Tibial artery (tissue), 4 donors: ENCODE measurements at places on chromosomes 11 and 22.

GRCh38 chr22:24810043-24810749, 4.2 kb downstream of the SGSM1 start:
- peak; percentile 90 for DNase-seq

DNA sequence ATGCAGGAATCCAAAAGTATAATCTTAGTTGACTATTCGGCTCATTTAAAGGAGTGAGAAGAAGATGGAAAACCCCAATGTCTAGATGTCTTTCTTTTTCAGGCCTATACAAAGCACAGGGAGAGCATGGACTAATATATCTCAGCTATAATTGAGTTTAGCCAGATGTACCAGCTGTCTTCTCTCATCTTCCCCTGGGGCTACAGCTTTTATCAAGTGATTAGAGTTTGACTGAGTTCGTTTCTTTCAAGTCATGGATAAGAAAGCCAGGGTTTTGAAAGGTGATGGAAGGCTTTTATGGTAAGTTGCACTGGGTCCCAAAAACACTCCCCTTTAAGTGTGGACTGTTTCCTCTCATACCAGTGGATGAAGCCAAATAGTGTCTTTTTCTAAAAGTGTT, 1172.8 kb upstream of the TENM4 start:
- no peak for DNase-seq

DNA sequence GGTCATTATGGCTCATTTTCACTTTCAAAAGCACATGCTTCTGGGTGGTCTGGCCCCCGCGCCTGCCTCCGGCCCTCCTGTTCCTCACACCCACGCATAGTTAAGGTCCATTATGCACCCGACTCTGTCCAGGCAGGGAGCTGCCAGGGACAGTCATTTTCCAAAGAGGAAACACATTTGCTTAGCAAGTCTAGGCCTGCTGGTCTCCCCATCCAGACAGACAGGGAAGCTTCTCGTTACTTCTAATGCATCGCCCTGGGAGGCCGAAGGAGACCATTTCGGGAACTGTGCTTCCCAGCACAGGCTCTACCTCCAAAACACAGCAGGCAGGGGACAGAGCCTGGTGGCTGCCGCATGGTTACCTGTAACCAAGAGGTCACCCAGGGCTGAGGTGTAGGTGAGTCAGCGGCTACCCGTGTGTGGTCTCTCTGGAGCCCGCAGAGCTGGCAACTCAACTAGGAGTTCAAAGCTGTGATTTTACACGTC, 87.1 kb upstream of the SHANK2 start:
- DNase-seq: peak; percentile 27

DNA sequence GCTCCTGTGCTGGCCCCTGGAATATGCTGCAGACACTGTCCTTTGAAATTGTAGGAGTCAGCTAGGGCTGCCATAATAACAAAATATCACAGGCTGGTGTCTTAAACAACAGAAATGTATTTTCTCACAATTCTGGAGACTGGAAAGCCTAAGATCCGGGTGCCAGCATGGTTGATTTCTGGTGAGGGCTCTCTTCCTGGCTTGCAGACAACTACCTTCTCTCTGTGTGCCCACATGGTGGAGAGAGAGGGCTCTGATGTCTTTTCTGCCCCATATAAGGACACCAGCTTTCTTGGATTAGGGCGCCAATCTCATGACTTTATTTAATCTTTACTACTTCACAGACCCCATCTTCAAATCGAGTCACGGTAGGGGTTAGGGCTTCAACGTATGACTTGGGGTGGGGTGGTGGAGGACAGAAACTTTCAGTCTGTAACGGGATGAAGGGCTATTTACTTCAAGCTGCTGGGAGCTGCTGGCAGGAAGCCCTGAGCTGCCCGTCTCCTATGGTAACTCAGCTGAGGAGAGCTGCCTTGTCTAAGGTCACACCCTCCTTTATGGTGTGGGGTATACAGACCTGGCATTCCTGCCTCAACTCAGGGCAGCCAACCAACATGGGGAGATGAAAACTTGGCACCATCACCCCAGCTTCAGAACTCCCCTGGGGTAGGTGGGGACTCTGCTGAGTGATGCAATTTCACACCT, 142.9 kb upstream of the ZBED5 start:
- DNase-seq: no peak

DNA sequence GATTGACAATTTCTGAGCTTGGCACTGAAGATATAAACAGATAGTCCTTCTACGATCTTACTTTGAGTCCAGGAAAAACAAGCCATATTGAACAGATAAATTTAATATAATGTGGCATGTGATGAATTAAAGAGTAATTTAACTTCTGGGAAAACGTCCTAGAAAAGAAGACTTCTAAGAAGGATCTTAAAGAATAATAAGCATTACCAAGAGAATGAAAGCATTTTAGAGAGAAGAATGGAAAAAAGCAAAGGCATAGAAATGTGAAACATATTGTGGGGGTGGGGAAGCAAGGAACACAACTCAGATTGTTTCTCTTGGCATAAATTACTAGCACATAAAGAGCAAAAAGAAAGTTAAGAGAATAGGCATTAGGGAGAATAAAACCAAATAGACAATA, 5.4 kb downstream of the DDIAS start:
- no peak for DNase-seq

DNA sequence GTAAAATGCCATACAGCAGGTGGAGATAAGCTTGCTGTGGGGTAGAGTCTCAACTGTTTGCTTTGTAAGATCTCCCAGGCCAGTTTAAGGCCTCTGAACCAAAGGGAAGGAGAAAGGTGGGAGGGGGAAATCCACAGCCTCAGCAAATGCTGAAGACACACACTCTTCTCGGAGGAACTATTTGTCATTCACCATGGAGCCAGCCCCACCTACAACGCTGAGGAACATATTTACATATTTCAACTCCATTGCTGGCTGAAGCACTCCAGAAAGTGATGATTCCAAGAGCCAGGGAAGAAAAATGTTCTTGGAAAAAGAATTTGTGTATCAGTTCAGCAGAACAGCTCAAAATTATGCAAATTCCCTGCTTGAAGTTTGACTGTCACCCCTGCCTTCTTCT, 6.5 kb downstream of the TENM4 start:
- no peak for DNase-seq

- no peak for DNase-seq
Measured at GRCh38 chr11:131038597-131038996, 122.3 kb upstream of the SNX19 start.

DNA sequence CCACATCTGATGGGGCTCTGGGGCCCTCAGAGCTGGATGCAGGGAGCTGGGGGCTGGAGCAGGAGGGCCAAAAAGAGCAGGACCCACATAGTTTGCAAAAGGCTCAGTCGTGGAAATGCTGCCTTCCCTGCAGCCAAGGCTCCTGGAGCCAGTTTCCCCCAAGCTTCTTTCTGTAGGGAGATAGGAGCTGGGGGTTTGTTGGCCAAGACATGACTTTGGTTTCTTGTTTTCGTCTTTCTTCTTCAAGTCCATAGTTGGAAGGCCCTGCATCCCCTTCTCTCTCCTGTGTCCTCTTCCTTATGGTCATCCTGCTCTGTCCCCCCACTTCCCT, 36.3 kb downstream of the IGF2 start:
- no peak for DNase-seq

GRCh38 chr11:26948881-26949280, 45.0 kb upstream of the FIBIN start:
- DNase-seq: no peak

DNA sequence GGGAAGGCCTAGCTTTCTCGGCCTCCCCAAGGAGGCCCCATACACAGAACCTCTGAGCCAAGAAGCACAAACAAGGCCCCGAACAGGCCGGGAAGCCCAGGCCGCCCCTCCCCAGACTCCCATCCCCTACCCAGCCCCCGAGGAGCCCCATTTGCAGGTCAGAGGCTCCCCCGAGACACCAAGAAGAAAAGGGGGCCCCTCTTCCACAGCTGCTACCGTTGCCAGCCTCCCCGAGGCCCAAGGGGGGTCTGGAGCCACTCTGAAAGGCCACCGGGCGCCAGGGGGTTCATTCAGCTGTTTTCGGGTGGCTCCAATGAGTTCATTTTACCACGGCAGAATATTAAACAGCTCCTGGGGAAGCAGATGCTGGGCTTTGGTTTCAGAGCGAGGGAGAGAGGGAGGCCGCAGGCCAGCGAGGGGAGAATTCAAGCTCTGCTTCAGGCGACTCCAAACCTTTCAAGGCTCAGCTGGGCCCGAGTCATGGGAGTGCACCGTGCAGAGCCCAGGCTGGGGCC, 28.5 kb downstream of the MN1 start:
- DNase-seq: no peak

DNA sequence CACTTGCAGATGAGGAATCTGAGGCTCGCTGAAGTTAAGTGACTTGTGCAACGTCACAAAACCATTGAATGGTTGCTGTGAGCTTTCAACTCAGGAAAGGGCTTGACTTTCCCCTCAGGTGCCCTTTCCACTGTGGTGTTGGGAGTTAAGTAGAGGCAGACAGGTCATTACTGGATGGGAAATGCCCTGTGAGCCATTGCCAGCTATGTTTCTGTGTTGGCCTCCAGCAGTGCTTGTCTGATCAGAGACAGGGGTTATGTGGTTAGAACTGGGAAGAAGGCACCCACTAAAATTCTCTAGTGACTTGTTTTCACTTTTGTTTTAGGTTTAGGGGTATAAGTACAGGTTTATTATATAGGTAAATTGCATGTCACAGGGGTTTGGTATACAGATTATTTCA, 96.6 kb downstream of the FDX1 start:
- DNase-seq: no peak

DNA sequence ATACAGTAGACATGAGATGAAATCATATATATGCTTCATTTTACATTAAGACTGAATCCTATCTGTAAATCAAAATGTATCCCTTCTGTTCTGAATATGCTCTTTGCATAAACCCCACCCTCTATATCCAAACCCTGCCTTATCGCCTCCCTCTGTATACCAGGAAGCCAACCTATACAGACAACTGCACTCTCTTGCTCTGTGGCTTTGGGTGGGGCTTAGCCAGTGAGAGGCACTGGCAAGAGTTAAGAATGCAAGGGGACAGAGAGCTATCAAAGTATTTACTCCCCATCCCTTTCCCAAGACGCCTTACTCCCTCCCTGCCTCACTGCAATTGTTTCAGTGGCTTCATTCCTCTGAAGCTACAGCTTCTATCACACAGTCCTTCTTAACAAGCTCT, 309.8 kb downstream of the TTC28 start:
- DNase-seq: no peak
